Stimulated activated CD8-positive, alpha-beta memory T cell treated with anti-CD3 and anti-CD28 coated beads, Interleukin-7, amount 100 ng/mL, for 48 hours (primary cell): ENCODE measurements at places on chromosomes 12 and 14.

- DNase-seq: no peak
Measured at GRCh38 chr14:71319666-71320065, 412.4 kb downstream of the PCNX1 start.

- DNase-seq: no peak
Measured at GRCh38 chr14:35390577-35391387, 13.8 kb downstream of the NFKBIA start.

DNA sequence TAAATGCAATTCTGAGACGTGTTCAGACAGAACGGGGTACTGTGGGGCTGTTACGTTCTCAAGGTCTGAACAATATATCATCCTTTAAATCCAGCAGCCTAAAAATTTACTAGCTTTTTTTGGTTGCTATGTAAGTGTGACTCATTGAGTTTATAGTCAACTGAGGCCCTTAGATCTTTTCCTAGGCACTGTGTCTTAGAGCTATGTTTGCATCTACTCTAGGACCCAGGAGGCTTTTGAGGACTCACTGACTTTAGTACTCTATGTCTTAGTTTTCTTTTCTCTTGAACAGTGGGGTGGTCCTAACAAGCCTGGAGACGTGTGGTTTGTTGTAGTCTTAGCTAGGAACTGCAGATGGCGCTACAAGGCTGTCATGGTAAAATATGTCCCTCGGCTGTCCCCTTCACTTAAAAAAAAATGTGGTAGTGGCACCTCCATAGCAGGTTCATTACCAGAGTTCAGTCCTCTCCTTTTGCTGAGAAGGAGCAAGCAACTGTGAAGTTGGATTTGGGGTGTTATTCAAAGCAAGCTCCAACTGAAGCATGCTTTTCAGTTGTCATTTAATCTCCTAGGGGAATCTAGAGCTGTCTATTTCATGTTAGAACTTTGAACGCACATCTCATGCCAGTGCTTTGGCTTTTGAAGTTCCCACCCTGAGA, 8.7 kb upstream of the SPATS2 start:
- DNase-seq: peak; percentile 37

GRCh38 chr12:7155471-7156034, 25.4 kb downstream of the CLSTN3 start:
- DNase-seq: no peak

DNA sequence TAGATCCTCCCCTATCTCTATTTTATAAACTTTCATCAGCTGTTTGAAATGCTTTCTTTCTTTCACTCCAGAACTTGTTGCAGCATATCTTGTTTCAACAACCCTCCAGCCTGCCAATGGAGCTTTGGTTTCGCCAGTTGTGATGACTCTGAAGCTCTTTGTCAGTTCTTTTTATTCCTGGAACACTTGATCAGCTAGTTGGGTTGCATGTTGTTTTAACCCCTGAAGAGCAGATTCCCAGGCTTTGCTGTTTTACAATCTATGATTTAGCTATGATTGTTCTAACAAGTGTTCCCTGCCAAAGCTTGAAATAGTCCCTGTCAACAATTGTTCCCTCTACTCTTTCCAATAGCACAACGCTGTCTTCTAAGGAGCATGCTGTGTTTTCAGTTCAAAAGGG, 50.6 kb upstream of the FUT8 start:
- DNase-seq: no peak

DNA sequence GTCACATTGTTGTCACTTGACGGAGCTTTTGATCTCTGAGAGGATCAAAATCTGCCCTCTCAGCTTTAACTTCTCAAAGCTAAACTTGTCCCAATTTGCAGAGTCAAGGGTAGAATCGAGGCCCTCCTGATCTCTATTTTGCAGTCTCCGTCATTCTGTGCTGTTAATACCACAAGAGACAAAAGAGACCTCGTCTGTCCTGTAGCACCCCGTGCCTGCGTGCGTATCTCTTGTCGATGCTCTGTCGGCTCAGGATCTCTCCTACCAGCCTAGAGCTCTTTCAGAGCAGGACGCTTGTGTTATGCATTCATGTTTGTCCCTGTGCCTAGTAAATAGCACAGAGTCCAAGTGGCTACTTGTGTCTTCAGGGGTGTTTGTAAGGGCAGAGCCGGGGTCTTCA, 5.1 kb downstream of the EVL start:
- DNase-seq: no peak

DNA sequence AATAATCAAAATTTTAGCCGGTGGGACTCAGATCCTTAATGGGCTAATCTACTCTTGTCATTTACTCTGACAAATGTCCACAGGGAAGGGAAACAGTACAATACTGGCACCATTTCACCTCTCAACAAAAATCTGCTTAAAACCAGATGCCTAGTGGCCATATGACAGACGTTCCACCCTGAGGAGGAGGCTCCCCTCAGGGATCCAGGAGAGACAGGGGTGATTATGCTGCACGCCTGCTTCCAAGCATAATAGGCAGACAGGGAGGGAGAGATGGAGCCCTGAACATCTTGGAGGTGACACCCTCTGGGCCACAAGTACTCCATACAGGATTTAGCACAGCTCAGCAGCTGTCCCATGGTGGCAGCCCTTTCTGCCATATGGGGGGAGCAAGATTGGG, 24.8 kb upstream of the AKAP6 start:
- no peak for DNase-seq

DNA sequence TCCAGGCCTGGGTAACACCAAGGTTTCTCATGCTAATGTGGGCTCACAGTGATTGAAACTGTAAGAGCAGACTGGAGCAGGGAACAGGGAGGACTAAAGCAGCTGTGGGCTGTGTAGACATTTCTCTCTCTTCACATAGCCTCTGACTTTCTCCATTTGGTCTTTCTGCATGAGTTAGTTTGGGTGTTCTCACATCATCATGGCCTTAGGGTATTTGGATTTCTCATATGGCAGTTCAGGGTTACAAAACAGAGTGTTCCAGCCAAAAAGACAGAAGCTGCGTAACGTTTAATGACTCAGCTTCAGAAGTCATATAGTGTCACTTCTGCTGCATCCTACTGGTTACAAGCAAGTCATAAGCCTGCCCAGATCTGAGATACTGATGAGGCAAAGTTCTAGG, 52.0 kb upstream of the OSBPL8 start:
- no peak for DNase-seq

DNA sequence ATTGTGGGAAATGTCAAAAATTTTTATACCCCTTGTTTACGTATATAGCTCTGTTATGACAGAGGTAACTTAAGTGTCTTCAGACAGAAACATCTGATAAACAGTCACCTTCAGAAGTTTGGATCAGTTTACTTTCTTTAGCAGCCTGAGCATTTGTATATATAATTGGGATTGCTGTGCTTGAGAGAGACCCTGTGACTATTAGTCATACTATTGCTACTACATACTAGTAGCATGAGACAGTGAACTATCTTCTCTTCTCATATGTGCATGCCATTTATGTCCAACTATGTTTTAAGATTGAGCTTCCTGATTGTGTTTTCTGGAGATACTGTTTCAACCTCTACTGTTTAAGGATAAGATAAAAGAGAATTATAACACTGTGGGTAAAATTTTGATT, 101.5 kb downstream of the PDE6H start:
- DNase-seq: no peak

- peak; percentile 69 for DNase-seq
Measured at GRCh38 chr12:53207042-53207441, at the start of gene ITGB7. ITGB7 (minus strand) TSS chr12:53207251; CDS start chr12:53200443, 6,808 bp downstream.

DNA sequence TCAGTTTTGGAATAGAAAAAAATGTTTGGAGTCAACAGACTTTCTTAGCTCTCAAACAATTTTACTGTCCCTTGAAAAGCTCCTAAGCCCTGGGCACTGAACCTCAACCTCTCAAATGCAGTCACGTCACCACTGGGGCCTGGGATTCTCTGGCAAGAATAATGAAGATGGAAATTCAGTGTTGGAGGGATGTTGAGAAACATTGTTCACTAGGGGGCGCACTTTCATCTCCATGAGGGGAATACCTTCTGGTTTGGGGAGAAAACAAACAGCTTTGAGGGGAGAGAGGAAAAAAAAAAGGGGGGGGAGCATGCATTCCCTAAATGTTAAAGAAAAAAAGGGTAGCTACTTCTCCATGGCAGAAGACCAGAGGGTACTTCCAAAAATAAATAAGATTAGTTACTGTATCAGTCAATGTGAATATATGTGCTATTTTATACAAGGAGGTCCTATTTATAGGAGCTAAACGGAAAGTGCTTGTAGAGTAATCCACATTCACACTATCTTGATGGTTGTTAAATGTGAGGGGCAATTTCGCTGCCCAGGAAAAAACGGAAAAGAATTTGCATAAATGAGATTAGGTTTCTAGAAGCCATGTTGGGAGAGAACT, 5.8 kb upstream of the TBPL2 start:
- no peak for DNase-seq

DNA sequence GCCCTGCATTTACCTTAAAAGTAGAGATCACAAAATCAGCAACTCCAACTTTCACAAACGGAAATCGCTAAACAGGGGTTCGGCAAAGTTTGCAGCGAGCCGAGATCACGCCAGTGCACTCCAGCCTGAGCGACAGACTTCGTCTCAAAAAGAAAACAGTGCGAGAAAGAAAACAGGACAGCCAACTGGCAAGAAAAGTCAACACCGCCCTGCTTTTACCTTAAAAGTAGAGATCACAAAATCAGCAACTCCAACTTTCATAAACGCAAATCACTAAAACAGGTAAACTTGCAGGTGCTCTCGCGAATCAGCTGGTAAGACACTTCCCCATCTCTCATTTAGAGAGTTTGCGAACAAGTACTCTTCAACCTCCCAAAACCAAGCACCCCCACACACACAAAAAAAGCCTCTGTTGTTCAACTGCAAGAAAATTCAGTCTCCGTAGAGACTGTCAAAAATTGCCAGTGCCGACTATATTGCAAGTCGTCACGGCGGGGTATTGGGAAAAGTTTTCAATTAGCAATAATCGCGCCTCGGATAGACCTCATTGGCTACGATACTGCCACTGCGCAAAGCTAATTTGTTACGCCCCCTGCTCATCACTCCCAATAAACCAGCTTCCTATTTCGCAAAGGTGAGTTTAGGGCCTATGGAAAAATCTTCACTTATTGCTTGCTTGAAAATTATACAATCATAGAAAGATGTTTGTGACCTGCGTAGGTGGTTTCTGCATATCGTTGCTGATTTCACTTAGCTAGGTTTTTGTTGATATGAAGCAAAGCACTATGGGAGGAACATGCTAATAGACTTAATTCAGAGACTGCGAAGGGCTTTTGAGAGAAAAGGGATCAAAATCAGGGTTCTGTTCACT, at the start of gene RNU4-1:
Gene RNU4-1, minus strand, starts transcription at position 577 of the 871 bp plus-strand sequence.
- peak; percentile 82 for DNase-seq

GRCh38 chr12:3661028-3661427, 91.9 kb downstream of the CRACR2A start:
- DNase-seq: no peak

DNA sequence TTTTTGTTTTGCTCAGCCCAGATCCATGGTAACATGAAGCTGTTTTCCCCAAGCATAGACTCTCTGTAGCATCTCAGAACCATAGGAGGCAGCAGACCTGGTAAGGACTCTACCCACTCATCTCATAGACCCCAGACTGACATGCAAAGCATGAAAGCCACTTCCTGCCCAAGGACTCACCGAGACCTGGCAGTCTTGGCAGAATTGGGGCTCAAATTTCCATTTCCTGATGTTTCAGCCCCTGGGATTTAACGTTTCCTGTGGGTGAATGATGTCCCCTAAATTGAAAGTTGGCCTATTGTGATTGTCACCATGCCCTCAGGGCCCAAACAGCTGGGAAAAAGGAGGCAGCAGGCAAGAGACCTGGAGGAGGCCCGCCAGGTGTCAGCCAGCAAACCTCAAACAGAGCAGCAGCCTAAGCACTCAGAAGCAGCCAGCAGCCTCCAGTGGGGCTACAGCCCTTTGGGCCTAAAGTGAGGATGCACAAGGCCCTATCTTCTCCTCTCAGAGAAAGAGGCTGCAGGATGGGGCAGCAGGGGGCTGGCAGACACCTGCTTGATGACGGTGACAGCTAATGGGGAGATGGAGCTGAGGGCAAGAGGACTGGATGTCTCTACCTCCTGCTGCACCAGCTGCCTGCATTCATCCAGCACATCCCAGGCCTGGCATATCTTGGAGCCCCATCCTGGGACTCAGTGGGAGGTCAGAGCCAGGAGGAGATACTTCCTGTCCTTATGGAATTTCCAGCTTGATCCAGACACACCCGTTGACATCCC, 8.5 kb downstream of the KRT85 start:
- peak; percentile 17 for DNase-seq

GRCh38 chr14:69648480-69649451, 37.4 kb downstream of the SUSD6 start:
- DNase-seq: no peak

- DNase-seq: no peak
Measured at GRCh38 chr14:23137813-23138535, 18.9 kb upstream of the CEBPE start.

DNA sequence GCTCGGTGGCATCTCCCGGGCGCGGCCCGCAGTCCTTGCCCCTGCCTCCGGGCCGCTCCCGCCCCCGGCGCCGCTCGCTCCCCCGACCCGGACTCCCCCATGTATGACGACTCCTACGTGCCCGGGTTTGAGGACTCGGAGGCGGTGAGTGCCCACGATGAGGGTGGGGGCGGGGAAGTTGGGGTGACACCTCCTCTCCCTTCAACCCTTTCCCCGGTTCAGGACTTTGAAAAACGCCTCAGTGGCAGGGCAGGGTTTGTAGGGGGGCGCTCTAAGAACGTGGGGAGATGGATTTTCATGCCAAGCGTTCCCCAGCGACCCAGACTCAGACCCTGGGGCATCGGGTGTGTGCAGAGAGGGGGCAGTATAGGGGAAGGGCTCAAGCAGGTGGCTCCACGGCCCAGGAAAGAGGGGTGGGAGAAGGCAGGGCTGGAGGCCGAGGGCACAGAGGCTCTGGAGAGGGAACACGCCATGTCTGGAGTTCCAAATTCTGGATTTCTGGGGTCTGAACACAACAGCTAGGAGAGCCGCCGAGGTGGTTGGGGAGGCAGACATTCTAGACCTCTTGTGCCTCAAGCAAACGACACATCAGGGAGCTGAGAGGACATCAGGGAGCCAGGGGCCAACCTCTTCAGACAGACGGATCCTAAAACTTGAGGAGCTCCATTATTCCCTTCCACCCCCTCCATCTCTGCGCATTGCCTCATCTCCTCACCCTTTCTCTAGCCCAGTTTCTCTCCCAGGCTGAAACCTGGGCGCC, 715 bp downstream of the CACNB3 start:
- DNase-seq: no peak

- no peak for DNase-seq
Measured at GRCh38 chr14:100988011-100988410, 84.5 kb upstream of the RTL1 start.

- DNase-seq: peak; percentile 69
Measured at GRCh38 chr14:105180592-105181548, at the start of gene NUDT14. NUDT14 (minus strand) TSS chr14:105181312; CDS start chr14:105181209, 103 bp downstream.

DNA sequence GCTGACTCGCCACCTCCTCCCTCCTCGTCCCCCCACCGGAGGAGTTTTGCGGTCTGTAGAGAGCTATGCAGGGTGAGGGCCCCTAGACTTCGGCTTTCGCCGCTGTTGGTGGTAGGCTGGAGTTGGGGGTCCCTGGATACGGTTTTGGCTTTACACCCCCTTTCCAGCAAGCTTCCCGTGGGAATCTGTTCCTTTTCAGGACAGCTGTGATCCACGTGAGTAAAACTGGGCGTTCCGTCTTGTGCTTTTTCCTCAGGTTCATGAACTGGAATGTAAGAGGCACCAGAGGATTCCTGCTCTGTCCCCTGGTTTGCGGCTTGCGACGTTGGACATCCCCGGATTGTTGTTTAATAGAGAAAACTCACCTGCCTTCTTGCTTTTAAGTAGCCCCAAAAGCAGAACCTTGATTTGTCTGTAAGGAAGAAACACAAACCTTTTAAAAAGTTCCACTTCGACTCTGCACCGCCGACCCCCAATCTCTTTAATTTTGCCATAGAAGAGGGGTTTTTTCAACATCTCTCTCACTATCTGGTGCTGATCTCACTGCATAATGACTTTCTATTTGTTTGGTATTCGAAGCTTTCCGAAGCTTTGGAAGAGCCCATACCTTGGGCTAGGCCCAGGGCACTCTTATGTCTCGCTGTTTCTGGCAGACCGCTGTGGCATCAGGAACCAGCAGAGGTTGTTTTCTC, 490 bp downstream of the PRORP start:
- DNase-seq: no peak
